ENCODE measurements at places on chromosomes 4 and X. TPM values are rescaled to one million over a fixed set of nuclear protein-coding genes. Genes with fewer than 3 reads are reported as not detected.
A peak's percentile ranks its signal among the peaks of the same experiment; 100 is the strongest.

Gene PPEF1
- 0.78 TPM for total RNA-seq

Gene ADH1B
- total RNA-seq: 134 TPM

Gene AP1S2
- 11.7 TPM for total RNA-seq

Gene MRPL1
- total RNA-seq: 12.2 TPM

GRCh38 chr4:100169491-100170485, 20.5 kb downstream of the DDIT4L start:
- DNase-seq: no peak

- no peak for DNase-seq
Observed at GRCh38 chr4:151417164-151417571, 8.2 kb downstream of the FHIP1A start.

DNA sequence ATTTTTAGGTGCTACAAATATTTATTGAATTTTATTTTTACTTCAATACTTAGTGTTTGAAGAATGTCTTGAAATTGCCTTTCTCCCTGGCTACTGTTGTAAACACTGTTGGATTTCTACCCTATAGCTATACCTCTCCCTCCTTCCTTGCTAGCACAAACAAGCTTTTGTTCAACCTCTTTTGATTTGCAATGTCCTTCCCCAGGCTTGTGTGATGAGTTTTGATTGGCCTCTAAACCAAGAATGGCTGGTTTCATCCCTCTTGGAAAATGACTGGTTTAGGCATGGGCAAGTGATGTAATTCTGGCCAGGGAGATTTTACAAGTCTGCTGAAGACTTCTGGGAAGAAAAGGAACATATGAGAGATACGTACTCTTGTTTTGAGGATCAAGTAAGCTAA, 25.3 kb upstream of the SLITRK2 start:
- DNase-seq: no peak

- no peak for DNase-seq
Observed at GRCh38 chr4:36737691-36738090, 456.3 kb downstream of the DTHD1 start.

Gene RS1
- total RNA-seq: not detected

GRCh38 chr4:161604516-161605300, 559.1 kb downstream of the FSTL5 start:
- no peak for DNase-seq

- no peak for DNase-seq
Observed at GRCh38 chr4:122914292-122914904, 8.0 kb downstream of the NUDT6 start.

DNA sequence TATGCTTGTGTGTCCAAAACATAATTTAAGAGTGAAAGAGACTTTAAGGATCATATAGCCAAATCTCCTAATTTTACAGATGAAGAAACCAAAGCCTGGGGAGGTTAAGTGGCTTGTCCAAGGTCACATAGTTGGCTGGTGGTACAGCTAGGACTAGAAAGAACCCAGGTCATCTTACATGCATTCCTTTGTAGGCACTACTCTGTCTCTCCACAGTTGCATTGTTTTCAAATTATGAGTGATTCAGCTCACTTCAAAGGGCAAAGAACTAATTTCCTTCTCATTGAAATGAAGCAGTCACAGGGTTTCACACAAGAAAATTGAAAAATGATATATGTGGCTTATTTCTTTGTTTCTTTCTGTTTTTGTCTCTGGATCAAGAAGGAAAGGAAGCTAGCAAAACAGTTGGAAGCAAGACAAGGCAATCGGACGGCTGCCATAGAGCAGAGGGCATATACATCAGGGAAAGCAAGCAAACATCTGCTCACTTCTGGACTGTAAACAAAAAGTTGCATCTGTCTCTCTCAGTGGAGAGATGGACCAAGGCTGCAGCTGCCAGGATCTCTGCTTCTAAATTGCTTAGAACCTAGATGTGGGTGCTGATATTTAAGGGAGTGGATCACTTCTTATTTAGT, 107.5 kb upstream of the AMOT start:
- no peak for DNase-seq

- peak; percentile 66 for DNase-seq
Observed at GRCh38 chr4:1111259-1111809, 2.0 kb downstream of the RNF212 start.

Gene NXF3
- total RNA-seq: 0.26 TPM

DNA sequence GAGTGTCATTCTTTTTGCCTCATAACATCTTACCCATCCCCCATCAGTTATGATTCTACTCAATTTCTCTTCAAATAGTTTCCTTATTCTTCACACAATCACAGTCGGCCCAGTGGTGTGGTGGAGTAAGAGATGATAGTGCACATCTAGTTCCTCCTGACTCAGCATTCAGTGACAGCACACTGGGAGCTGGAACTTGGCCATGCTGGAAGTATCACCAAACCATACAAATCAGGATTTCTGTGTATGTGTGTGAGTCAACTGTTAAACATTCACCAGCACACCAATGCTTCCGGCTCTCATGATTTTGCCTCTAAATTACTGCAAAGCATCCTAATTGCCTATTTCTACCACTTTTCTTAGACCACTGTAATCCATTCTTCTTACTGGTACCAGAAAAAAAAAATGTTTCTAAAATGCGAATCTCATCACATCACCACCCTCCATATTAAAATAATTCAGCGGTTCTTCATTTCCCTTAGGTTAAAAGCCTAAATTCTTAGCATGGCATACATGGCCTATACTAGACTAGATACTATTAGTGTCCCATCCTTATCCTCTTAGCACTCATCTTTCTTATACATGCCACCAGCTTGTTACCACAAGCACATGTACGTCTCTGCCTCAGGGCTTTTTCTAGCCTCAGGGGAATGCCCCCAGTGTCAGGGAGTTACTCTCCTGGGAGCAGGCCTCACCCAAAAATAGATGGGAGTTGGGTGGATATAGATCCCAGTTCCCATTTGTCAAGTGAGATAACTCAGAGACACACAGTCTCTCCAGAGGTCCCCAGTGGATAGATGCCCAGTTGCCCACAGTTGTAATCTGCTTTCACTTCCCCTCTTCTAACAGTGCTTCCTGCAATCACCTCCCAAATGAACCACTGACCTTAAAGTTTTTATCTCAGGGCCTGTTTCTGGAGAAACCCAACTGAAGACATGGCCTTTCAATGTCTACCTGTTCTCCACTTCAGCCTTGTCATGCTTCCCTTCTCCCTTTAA, 49.2 kb upstream of the DDX53 start:
- peak; percentile 42 for DNase-seq

Gene SNCA
- not detected for total RNA-seq

DNA sequence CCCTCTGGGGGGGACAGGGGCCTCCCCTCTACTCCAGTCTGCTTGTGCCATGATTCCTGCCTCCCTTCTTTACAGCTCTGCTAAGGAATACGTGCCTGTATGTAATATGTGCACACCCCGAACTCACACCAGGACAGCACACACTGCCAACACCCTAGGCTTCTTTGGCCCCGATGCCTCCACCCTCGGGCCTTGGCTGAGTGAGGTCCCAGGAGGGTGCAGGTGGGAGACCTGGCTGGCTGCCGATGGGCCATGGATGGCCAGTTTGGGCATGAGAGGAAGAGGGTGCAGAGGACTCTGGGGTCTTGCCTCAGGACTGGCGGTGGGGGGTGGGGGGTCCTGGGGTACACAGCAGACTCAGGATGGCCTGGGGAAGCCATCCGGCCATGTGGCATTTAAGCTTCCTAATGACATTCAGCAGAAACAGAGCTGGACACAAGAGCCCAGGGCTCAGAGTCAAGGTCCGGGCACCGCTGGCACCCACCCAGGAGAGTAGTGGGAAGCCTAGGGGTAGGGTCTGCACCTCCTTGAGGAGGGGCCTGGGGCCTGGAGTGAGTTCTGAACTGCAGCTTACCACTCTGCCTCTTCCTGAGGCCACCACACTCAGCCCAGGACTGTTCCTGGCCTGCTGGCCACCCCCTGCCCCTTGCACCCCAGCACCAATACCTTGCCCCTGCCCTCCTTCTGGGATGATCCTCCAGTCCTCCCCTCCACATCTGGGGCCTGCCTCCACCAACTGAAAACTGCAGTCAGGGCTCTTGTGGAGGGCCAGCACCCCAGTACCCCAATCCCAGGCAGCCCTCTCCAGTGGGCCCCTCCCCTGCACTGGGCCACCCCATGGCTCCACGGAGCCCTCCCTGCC, 2.1 kb upstream of the PCGF3 start:
- no peak for DNase-seq

Gene OPN1LW
- not detected for total RNA-seq

- no peak for DNase-seq
Observed at GRCh38 chr4:121973816-121974215, 22.0 kb upstream of the TRPC3 start.

Gene SSX4B
- total RNA-seq: not detected

DNA sequence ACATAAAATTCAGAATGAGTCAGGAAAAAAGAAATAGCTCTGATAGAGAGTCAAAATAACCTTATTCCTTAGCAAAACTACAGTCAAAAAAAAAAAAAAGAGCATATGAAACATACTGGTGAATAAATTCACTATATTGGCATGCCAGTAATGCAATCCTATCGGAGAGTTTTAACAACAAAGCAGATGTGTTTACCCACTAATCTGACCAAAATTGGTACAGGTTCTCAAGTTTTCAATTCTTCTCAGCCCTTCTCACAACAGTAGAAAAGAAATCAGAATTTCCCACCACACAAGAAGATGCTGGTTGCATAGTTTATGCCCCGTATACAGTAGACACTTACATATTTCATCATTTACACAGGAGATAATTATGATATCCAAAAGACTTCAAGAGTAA, 59.4 kb downstream of the LCORL start:
- DNase-seq: no peak

Gene UBL4A
- 24.9 TPM for total RNA-seq

DNA sequence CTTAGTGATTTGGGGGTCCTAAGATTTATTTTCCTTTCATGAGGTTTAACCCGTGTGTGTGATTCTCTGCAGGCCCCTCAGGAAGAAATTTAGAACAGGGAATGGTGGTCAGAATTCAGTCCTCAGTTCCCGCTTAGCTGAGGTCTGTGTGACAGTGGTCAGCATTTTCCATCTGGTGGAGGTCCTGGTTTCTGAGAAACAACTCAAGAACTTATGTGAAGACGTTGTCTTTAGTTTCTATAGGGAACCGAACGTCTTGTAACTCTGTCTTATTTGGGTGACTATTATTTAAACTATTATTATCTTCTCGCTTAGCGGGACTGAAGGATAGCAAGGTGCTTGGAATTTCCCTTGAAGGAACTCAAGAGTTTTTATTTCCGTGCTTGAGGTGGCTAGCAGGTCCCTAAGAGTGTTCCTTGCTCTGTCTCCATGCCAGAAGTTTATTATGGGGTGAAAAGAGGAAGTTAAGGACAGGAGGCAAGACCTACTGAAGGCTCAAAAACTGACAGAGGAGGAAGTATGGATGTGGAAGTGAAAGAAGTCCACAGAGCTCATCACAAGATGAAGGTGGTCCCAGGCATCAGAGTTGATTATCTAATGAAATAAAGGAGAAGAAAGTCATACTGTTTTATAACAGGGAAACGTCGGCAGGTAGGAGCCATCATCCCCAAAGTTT, 9.4 kb downstream of the MGST2 start:
- DNase-seq: no peak

- no peak for DNase-seq
Observed at GRCh38 chr4:186200516-186200915, 9.1 kb downstream of the CYP4V2 start.

- DNase-seq: no peak
Observed at GRCh38 chrX:20217906-20218305, 48.8 kb downstream of the RPS6KA3 start.

DNA sequence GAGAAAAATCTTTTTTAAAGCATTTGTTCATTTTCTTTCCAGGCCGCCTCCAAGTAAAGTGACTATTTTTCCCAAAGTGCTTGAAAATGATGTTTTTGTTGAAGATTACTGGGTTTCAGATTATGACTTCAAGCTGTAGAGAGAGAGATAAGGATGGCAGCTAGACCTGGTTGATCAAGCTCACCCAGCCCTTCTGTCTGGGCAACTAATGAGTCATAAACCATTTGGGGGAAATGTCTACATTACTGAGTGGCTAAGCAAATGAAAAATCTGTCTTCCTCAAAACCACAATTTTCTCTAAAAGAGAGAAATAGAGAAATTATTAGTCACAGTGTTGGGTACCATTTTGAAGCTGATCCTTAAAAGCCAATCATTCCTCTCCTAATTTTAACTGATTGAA, 355.4 kb upstream of the CPEB2 start:
- no peak for DNase-seq

GRCh38 chrX:54721424-54721823, 76.6 kb downstream of the ITIH6 start:
- no peak for DNase-seq

DNA sequence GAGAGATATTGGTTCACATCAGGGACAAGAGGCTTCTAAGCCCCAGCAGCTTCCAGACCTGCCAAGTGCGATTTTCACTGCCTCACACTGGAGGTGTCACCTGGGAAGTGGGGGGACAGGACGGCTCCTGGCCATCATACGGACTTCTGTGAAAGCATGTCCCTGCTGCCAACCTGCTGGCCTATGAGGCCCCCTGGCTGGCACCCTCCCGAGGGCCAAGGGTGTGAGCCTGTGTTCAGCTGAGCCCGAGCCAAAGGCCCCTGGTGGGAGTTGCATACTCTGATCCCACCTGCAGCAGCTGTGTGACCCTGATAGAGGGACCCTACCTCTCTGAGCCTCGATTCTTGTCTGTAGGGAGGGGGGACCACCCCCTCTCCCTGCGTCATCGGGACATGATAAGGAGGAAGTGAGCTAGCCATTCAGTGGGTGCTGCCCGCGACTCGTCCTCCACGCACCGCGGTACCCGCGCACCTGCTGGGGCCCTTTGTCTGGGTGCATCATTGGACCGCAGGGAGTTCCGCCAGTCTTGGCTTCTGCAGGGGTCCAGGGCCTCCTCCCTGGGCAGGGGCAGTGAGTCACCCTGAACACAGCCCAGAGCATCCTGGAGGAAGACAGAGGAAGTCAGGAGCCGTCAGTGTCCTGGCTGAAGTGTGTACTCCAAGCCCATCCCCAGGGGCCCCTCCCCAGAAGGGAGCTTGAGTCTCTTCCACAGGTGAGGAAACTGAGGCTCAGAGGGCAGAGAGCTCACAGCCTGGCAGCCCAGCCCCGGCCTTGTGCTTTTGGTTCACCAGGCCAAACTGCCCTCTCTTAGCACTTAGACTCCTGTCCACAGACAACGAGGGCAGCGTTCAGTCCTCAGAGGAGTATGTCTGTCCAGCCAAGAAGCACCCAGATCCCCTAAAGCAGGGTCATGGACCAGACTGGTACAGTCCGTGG, 24.1 kb downstream of the C4orf50 start:
- DNase-seq: no peak

- DNase-seq: no peak
Observed at GRCh38 chr4:184548316-184548647, 73.9 kb upstream of the IRF2 start.

GRCh38 chr4:73429826-73430587, 6.0 kb upstream of the AFP start:
- DNase-seq: no peak

Gene MSANTD1
- 2.6 TPM for total RNA-seq

Gene GABRQ
- total RNA-seq: not detected

DNA sequence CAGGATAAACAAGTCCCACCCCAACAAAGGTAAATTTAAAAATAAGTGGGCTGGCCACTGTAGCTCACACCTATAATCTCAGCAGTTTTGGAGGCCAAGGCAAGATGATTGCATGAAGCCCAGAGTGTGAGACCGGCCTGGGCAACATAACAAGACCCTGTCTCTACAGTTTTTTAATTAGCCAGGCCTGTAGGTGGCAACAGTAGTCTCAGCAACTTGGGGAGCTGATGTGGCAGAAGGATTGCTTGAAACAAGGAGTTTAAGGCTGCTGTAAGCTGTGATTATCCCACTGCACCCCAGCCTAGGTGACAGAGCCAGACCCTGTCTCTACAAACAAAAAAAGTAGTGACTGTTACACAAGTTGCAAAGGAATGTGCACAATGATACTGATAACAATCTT, 74.6 kb upstream of the FAAH2 start:
- no peak for DNase-seq

- DNase-seq: no peak
Observed at GRCh38 chr4:85919200-85919887, 440.5 kb downstream of the MAPK10 start.

Measured in body of pancreas (tissue), 4 donors.